Stimulated activated CD4-positive, alpha-beta T cell treated with anti-CD3 and anti-CD28 coated beads, Interleukin-12 subunit alpha, Interleukin-12 subunit beta, amount 100 ng/mL, for 48 hours (primary cell): ENCODE measurements at places on chromosomes 1 and 21.

- DNase-seq: no peak
Measured at GRCh38 chr21:16357994-16358393, 628.2 kb downstream of the USP25 start.

DNA sequence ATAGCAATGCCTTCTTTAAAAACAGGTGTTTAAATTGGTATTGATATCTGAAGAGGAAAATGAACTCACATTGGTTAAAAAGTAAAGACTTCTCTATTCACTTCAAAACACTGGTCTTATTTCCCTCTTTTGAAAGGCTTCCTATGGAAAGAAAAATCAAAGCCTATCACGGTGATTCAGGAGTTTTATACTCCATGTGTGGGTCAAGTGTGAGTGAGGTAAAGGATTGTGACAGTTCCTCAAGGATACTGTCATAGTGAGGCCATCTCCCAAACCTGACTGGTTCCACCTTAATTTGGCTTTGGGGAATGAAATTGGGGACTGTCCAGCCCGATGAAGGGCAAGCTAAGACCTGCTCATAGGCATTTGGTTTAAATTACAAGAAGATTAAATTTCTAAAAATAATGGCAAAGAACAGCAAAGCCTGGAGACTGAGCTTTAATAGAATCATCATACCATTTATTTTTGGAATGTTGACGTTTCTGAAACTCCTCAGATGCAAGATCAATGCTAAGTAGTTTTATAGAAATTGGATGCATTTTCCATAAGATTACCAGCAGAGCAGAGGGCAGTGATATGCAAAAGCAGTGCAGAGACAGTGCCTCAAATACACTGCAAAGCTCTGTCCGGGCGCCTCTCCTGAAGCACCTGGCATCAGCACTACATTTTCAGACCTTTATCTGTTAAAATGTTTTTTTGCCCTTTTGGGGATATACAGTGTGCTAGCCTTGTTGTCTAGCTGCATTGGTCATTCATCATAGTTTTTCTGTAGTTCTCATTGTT, 302.1 kb upstream of the SGIP1 start:
- no peak for DNase-seq

GRCh38 chr21:45108034-45108790, 33.8 kb downstream of the ADARB1 start:
- no peak for DNase-seq

- DNase-seq: no peak
Measured at GRCh38 chr1:12625276-12625675, 7.3 kb upstream of the DHRS3 start.

- DNase-seq: no peak
Measured at GRCh38 chr1:214895011-214895600, 187.4 kb upstream of the KCNK2 start.

DNA sequence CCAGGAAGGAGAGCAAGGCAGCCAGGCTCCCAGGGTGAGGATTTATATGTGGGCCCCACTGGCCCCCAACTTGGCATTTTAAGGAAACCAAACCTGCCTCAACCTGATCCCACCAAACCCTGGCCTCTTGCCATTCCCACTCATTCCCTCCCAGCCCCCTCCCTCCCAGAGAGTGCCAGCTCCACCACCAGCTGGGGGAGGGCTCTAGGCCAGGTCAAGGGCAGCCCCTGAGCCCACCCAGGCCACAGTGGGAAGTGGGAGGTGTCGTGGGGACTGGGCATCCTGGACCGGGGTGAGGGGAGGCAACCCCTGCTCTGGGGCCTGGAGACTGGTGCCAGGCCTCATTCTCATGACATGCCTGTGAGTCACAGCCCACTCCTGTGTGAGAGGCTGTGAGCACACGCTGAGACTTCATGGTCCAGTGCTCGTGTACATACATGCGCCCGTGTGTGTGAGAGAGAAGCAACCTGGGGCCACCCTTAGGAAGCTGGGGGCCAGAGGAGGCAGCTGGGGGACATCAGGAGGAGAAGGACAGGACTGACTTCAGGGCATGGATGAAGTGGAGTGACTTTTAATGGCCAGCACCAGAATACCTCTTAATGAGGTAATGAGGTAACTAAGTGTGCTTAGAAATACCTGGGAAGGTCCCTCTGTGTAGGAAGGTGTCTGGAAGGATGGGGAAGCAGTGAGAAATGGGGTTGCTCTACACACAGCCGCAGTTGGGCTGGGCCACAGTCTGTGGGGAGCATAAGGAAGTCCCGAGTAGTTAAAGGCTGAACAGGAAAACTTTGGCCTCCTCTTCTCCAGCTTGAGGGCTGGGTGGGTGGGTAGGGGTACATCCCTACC, at the start of gene S100A2:
Gene S100A2, minus strand, starts transcription at position 316 of the 846 bp plus-strand sequence. CDS start 1,967 bp downstream, outside the sequence.
- DNase-seq: no peak

DNA sequence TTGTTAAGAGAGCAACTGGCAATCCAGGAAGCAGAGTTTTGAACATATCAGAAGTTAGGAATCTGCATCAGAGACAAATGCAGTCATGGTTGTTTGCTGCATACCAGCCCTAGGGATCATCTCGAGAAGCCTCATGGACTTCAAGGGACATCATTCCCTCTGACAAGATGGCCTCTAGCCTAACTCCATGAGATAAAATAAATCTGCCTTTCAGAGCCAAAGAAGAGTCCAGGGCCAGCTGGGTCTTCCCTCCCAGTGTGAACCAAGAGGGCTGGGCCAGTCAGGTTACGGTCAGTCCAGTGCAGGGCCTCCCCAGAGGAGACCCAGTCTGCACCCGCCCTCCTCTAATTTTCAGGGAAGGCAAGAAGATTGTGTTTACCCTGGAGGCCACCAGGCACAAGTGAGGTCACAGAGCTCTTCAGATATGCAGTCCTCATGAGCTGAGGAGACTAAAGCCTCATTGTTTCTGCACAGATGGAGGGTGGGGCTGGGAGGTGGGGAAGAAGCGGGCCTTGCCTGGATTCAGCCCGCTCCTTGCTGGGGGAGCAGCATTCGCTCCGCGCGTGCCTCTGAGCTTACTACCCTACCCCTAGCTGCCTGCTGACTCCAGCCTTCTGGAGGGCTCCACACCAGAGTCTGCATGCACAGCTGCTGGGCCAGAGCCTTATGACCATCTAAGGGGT, 52.8 kb downstream of the CAPN2 start:
- no peak for DNase-seq

DNA sequence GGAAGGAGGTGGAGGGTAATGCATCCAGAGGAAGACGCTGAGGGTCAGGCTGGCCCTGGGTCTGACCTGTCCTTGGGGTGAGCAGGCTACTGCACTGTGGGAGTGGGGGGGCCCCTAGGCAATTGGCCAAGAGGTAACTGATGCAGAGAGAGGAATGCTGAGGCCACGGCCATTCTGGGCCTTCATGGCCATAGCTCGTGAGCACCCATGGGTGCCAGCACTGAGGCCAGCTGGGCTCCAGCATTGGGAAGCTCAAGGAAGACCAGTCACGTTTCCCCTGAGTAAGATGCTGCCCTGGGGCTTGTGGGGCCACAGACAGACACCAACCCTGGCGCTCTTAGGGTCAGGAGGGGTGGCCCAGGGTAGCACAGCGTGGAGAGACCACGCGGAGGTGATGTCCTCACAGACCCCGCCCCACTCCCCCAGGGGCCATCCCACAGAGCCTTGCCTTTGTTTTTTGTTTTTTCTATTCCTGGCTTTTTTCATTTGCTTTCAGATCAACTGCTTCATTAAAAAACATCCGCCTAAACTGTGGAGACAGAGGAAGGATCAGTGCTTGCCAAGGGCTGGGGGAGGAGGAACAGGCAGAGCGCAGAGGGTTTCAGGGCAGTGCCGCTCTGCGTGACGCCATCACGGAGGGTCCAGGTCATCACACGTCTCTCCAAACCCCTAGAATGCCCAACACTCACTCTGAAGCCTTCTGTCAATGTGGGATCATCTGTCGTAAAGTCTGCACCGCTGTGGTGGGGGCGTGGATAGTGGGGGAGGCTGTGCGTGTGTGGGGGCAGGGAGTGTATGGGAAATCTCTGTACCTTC, 61.1 kb downstream of the SIK1 start:
- DNase-seq: no peak

DNA sequence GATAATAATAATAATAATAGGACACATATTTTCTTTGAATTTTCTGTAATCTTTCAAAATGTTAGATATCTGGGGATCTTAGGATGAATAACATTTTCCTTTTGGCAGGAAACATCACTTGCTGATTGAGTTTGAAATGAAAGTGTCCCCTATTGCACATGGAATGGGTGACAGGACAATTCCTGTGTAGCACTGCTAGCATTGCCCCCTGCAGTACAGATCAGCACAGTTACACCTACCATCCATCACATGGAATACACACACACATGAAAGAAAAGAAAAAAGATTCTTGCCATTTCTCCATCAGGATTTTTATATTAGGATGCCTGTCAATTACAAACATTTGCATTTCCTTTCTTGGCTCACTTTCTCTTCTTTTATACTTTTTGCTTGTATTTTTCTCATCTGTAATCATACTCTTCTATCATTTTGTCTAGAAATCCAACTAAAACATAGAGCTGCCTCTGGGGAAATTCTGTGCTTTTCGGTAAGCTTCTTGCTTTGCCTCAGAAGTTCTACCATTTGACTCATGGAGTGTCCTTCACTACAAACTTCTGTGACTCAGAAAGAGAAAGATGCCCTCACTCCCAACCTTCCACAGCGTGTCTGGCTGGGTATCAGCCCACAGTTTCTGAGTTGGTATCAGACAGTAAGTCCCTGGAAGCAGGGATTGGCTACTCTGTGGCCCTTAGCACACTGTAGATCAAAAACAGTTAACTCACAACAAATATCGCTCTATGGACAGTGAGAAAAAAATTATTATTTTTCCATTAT, 641.2 kb downstream of the PTPRC start:
- DNase-seq: no peak

DNA sequence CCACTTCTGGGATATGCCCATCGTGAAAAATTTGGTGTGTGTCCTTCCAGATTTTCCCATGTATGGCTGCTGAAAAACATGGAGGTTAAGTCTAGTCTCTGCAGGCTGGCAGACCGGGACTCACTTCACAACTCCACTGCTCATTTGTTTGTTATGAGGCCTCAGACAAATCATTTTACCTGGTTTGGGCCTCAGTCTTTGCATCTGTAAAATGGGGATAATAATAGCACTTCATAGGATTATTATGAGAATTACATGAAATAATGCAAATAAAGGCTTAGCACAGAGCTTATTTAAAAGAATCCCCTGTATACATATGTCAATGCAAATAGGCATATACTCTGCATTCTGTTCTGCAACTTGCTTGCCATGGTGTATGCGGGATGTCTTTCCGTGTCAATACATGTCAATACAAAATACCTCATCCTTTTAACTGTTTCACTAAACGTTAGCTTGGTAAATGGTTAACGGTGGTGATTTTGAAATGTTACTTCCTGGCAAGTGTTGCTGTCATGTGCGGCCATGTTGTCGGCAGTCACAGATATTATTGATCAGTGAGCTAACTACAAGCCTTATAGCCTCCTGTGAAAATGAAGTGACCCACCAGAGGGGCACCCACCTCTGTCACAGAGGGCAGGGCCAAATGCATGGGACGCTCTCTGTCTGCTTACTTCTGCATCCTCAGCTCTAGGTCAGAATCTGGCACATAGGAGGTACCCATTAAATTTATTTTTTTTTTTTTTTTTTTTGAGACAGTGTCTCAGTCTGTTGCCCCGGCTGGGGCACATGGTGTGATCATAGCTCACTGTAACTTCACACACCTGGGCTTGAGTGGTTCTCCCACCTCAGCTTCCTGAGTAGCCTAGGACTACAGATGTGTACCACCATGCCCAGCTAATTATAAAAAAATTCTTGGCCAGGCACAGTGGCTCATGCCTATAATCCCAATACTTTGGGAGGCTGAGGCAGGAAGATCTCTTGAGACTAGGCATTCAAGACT, 4.3 kb downstream of the LCK start:
- no peak for DNase-seq

DNA sequence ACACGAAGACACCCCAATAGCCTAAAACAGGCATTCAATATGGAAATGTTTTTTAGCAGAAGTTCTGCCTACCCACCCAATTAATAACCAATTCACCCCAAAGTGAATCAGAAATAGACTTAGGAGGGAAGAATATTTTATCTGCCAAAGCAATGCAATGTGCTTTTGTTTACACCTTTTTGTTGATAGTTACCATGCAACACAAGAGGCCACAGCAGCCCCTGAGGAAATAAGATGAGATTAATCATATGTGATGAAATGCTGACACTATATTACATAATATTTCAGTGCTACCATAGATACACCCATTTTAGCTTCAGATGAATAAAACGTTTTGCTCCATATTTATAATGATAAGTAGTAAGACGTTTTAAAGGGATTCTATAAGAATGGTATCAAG, 60.9 kb upstream of the RGS2 start:
- no peak for DNase-seq

DNA sequence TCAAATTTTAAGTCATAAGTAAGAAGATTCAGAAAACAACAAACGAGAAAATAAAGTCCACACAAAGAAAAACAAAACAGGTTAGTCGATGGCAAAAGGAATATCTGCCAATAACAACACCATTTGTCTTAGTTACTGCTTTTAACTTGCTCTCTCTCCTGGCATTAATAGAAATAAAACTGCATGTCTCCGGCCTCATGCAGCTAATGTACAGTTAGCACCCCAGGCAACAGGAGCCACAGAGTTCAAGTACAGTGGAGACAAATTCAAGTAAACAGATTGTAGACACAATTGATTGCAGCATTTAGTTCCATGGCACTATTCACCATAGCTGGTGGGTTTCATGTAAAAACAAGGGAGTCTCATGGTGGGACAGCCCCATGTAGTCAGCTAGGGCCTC, 33.5 kb downstream of the SUSD4 start:
- no peak for DNase-seq

DNA sequence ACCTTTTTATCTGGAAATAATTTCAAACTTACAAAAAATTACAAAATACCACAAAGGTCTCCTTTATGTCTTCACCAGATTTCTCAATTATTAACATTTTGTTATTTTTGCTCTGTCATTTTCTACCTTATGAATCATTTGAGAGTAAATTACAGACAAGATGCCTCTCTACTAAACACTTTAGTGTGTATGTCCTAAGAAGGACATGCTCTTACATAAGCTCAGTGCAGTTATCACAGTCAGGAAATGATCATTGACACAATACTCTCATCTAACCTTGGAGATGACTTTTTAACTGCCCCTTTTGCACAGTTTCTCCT, 378.9 kb upstream of the RUNX1 start:
- DNase-seq: no peak

- no peak for DNase-seq
Measured at GRCh38 chr1:222642468-222642867, 24.6 kb downstream of the MIA3 start.

GRCh38 chr21:20108976-20109540, 889.2 kb upstream of the NCAM2 start:
- DNase-seq: no peak

DNA sequence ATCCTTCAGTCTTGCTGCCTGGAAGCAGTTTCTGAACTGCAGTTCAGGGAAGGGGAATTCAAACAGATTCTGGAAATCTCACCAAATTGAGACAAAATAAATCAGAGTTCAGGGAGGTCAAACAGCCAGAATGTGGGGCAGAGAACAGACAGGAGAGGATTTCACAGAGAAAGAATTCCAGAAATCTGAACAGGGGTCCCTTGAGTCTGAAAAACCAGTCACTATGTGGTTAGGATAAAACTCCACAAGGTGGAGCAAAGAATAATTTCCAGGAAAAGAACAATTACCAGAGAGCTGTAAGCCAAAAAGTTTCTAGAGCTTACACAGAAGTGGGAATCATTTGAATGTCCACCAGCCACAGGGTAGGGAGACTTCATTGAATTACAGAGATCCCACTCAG, 84.7 kb downstream of the URB2 start:
- no peak for DNase-seq
